Kidney capillary endothelial cell (primary cell): ENCODE measurements at places on chromosomes 3 and 15.

DNA sequence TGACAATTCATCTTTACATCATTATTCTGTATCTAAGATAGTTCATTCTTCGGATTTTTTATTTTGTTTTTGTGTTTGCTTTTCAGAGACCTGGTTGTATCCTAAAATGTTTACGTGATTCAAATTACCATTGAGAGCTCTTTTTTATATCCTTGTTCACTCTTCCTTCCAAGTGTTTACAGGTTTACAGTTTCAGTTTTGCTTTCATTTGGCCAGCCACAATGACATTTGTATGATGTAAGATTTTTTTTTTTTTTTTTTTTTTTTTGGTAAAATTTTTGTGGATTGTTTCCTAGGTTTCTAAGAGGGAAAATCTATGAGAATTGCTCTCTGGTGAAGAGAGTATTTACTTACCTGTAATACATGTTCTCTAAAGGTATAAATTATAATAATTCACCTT is 55.0 kb downstream of the SETD5 start:
- DNase-seq: no peak

DNA sequence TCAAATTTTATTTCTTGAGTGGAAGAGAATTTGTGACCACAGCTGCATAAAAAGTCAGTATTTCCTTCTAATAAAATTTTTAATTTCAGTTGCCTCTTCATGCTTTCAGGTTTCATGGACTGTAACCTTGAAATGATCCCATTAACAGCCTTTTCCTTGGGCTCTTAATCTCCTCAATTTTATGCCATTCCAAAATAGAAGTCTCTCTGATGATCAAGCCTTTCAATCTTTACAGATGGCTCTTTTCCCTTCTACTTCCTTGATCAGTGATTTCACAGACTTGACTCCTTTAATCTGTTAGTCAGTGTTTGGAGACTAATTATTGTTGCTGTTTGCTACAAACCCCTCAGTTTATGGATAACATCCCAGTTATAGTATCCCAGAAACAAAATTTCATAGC is 11.9 kb downstream of the TSC22D2 start:
- DNase-seq: no peak

- no peak for DNase-seq
Measured at GRCh38 chr15:100005715-100006114, 272.5 kb upstream of the LYSMD4 start.

- DNase-seq: no peak
Measured at GRCh38 chr3:177338697-177339219, 141.5 kb upstream of the TBL1XR1 start.

- DNase-seq: no peak
Measured at GRCh38 chr3:160546727-160547126, 18.6 kb downstream of the KPNA4 start.

GRCh38 chr3:106049821-106050220 is 181.0 kb upstream of the CBLB start:
- no peak for DNase-seq

DNA sequence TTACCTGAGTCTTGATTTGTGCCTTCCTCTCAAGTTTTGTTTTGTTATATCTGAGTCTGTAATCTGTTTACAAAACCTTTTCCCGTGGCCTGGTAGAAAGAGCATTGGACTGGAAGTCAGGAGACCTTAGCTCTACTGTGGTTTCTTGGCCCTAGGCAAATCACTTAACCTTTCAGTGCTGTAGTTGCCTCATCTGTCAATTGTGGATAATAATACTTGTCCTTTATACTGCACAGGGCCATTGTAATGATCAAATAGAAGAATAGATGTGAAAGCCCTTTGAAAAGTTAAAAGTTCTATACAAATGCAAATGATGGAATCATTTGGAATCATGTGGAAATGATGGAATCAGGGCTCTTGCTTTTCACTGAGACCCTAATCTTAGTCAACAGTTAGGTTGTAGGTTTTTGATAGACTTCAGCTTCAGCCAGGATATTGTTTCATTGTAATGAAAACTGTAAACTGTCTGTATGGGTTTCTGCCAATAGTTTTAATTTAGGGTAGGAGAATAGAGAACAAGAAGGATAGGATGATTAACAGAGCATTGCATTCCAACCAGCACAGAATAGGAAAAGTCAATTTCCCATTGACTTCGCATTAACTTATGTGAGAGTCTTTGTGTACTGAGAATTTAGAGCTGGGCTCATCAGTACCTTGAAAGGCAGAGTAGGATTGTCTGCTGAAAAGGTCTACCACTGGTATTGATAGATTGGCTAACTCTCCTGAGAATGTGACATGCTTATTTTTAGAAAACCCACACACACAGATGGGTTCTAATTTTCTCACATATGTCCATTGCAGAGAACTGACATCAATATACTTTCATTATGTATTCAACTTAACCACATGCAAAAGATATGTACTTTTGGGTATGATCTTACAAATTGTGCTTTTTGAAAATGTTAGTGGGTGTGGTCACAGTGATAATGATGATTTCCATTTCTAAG is 21.8 kb downstream of the MAP2K5 start:
- DNase-seq: no peak

- no peak for DNase-seq
Measured at GRCh38 chr15:58487724-58488120, 55.9 kb downstream of the LIPC start.

- DNase-seq: no peak
Measured at GRCh38 chr3:115624901-115625300, 1.6 kb downstream of the GAP43 start.

GRCh38 chr3:4494895-4495264 is 1.7 kb downstream of the ITPR1 start:
- DNase-seq: no peak

GRCh38 chr3:54713031-54713430 is 214.8 kb downstream of the LRTM1 start:
- DNase-seq: no peak

GRCh38 chr3:56468184-56469106 is at the start of gene ERC2:
ERC2 (minus strand) TSS chr3:56468467.
- DNase-seq: peak; percentile 9

- no peak for DNase-seq
Measured at GRCh38 chr15:31333119-31333518, 6.5 kb downstream of the KLF13 start.

- no peak for DNase-seq
Measured at GRCh38 chr15:62459875-62460274, 294.8 kb upstream of the C2CD4B start.

DNA sequence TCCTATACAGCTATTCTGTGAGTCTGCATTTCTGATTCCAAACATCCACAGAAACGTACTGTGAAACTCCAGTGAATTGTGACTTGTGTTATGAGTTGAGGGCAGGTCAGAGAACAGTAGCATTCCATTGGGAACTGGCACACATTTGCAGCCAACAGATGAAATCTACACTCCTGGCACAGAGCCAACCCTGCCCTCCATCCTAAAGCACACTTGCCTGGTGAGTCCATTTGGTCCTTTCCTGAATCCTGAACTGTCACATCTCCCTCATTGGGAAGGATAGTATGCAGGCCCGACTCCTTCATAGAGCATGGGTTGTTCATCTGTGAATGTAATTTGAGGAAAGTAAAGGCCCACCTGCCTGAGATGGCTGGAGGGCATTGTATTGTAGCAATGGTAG is 314.3 kb upstream of the RASGRP1 start:
- DNase-seq: no peak

GRCh38 chr15:68091743-68092142 is 37.6 kb downstream of the PIAS1 start:
- DNase-seq: no peak

- no peak for DNase-seq
Measured at GRCh38 chr3:73342077-73342476, 280.6 kb downstream of the EBLN2 start.

DNA sequence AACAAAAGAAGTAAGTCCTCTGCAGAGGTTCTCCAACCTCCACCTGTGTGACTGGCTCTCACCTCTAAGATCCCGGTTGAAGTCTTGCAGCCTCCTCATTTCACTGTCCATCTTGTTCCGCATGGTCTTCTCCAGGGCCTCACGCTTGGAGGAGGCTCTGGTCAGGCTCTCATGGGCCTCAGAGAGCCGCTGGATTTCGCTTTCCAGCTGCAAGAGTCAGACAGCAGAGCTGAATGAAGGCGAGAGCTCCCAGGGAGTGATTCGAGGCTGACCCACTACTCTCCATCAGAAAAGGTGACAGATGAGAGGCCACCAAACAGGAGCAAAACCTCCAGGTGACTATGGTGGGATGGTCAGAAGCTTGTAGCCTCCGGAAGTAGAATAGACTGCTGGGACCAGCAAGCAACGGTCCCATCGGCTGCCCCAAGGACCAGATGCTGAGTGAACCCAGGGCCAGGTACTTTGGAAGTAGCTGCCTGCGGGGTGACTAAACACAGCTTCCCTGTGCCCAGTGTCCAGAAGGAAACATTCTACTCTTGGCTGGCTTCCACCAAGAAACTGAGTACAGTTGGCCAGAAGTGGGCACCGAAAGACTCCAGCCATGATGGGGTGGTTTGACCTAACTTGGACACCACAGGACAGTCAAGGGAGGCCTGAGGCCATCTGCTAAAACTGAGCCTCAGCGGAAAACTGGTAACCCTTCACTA is 7.9 kb downstream of the AMOTL2 start:
- DNase-seq: no peak

DNA sequence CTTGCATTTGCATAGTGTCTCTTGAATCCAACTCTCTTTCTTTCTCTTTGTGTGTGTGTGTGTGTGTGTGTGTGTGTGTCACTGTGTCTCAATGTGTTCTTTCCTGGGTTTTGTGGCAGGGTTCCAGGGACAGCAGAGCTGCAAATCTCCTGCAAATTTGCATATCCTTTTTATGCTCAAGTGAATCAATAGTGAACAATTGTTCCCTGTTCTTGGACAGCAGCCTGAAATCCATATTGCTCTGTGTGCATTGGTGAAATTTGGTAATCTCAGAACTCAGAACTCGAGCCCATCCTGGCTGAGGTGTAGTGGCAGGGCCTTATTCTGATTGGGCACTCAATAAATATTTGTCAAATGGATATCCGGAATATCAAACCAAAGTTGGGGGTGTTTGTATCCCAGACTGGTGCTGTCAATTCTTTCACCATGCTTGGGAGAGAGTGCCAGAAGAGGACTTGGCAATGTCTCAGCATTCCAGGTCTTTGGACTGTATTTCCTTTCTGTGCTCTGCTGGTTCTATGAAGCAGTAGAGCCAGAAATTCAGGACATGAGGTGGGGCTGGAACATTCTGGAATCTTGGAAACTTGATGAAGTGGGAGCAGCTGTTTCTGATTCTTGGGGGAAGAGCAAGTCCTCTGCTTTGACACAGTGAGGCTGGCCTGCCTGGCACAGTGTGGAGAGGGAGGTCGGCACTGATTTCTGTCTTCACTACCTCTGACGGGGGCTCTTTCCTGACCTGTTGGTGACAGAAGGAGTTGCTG is 380.6 kb upstream of the C2CD4B start:
- DNase-seq: no peak

GRCh38 chr3:36944641-36945270 is at the start of gene TRANK1:
TRANK1 (minus strand) TSS chr3:36945054; CDS start chr3:36944809, 245 bp downstream.
- DNase-seq: peak; percentile 22

DNA sequence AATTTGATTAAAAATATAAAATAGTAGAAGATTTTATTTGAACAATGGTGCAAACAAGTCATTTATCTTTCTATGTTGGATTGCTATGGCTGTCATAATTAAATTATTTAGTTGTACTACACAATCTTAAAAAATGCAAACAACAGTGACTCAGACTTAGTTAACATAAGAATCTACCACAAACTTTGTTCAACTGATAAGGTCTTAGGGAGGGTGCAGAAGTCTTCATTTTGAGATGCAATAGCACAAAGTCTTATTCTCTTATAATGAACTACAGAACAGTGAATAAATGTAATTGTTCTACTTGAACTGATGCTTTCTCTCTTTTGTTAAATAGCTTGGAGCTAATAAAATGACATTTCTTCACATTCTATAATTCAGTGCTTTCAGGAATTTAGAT is 482.8 kb upstream of the NAALADL2 start:
- DNase-seq: no peak
